Activated T-helper 1 cell treated with anti-CD3 and anti-CD28 coated beads, Interleukin-12 subunit alpha, Interleukin-12 subunit beta, Interleukin-2, Interleukin-4 antibody, amounts not matched to agents 30 ng/mL and 10 ng/mL and 1 ng/mL, durations not matched to agents 14 hours and 24 hours and 36 hours (primary cell): ENCODE measurements at places on chromosomes 12 and 14. TPM values are rescaled to one million over a fixed set of nuclear protein-coding genes. Genes with fewer than 3 reads are reported as not detected.

The GRIP1 gene
- 0.64 TPM in 1 of 2 replicates, not detected in the other for total RNA-seq

The GOLGA5 gene
- 22.2 and 22.6 TPM in 2 replicates for total RNA-seq

GRCh38 chr14:33800735-33801163 lies 150.1 kb downstream of the EGLN3 start:
- DNase-seq = no peak

GRCh38 chr12:57199191-57199590 lies 17.4 kb upstream of the NXPH4 start:
- no peak for DNase-seq

GRCh38 chr12:111673503-111673902 lies 12.3 kb downstream of the BRAP start:
- DNase-seq = no peak
